ENCODE measurements at places on chromosomes 6 and 20.

DNA sequence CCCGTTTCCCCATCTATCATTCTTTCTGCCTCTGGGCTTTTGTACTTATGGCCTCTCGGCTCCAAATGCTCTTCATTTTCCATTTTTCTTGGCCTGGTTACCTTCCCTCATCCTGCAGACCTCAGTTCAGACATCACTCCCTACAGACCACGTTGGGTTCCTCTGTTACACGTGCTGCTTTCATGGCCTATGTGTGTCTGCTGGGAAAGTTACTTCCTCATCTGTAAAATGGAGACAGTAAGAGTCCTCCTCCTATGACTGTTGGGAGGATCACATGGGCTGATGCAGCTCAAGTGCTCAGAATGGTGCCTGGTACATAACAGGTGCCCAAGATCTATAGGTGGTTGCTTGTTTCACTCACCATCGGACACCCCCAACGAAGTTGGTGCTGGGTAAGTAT is 13.5 kb downstream of the KCNK17 start:
- no peak for DNase-seq

DNA sequence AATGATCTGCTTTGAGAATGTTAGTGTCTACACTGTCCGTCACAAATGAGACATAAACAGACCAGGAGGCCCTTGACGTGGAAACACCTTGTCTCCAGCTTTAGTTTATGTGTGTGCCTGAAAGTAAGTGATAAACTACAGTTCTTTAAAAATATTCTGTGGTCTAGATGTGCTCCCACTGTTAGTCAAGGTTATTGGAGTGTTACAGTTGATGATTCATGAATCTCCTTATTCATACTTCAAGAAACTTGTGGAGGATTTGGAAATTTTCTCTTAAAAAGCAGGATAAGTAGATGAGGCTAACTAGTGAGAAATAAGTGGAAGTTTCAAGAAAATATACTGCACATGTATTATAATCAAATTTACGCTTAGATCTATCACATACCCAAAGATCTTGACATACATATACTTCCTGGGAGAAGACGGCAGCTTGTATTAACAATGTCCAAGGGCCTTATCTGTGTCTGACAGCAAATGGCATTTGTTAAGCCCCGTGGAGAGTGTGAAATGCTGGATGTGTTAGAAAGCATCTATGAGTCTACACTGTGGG is 90.5 kb upstream of the MBOAT1 start:
- DNase-seq, result no peak

- DNase-seq, result no peak
Observed at GRCh38 chr20:6341491-6341890, 218.7 kb upstream of the FERMT1 start.

DNA sequence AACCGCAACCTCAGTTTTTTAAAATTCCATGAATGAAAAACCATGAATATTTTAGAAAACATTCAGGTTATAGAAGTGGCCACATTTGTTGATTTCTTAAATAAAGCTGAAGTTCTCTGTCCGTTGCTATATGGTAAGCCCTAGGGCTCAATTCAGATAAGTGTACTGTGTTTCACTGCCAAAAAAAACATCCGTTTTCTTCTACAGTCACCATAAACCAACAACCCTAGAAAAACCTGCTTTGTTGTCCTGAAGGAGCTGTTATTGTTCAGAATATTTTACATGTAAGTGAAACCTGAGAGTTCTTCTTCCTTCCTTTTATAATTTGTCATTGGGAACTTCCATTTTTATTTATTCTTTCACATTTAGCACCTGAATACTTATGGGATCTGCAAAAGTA is 274.1 kb downstream of the TFAP2A start:
- DNase-seq, result peak; percentile 46

- no peak for DNase-seq
Observed at GRCh38 chr6:90079560-90080490, 185.6 kb downstream of the GJA10 start.

GRCh38 chr6:4093288-4093687 is 14.4 kb upstream of the FAM217A start:
- no peak for DNase-seq

DNA sequence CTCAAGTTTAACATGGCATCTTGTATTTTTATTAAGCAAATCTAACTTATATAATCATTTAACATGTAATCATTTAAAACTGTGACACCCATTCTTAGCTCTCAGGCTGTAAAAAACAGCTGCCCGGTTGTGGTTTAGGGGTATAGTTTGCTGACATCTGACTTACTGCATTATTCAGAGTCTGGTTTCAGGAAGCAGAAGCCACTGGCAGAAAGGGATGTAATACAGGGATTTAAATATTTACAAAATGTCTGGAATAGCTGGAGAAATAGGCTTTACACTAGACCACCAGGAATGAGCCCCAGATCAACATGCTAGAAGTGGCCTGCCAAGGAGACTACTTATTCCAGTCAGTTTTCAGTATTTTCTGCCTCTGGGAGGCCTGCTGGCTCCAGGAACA is 421.1 kb downstream of the CD109 start:
- no peak for DNase-seq

- no peak for DNase-seq
Observed at GRCh38 chr6:100452998-100453397, 11.7 kb downstream of the SIM1 start.

DNA sequence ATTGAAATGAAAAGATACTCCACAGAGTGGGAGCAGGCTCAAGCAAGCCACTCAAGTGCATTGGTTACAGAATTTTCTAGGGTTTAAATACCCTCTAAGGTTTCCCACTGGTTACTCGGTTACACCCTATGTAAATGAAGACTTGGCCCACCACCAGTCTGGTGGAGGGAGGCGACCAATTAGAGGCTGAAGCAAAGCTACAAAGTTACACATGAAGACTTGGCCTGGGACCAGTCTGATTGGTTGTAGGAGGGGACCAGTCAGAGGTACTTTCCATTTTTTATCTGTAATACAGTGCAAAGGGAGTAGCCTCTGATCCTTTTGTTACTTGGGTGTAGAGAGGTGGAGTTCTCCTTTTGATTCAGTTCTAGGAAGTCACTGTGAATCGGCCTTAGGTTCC is 7.6 kb downstream of the SRSF12 start:
- no peak for DNase-seq

- no peak for DNase-seq
Observed at GRCh38 chr6:13009031-13009430, 292.5 kb downstream of the PHACTR1 start.

DNA sequence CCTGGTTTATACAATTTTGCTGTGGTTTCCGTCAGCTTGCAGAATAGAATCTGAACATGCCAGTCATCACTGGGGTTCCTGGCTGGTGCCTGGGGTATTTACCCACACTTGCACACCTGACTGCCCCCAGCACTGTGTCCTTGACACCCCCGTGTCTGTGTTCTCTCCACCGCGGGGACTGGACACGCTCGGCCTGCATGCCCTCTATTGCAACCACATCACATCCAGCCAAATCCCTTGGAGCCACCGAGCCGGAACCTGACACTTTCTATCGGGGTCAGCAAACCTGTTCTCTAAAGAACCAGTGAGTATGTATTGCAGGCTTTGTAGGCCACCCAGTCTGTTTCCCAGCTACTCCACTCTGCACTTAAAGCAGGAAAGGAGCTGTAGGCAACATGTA is 527.5 kb downstream of the PRKN start:
- no peak for DNase-seq

All from LNCaP clone FGC (cell line).